NCI-H1105 (cell line): ENCODE measurements at places on chromosomes 6 and 20.
A peak's percentile ranks its signal among the peaks of the same experiment; 100 is the strongest.

DNA sequence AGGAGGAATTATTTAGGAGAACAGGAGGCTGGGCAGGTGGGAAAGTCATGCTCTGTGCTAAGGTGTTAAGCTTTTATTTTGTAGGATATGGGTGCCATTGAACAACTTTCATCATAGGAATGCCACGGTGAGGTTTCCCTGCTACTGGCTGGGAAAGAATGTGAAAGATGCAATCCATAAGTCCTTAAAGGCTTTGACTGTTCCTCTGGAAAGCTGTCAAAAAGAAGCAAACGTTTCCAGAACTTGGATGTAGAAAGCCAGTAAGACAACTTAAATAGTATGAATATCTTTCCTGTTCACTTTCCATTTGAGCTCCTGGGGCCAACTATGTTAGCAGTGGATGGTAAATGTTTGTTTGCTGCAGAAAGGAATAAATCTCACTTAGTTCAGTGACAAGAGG is 574.4 kb downstream of the RNF144B start:
- DNase-seq = no peak

DNA sequence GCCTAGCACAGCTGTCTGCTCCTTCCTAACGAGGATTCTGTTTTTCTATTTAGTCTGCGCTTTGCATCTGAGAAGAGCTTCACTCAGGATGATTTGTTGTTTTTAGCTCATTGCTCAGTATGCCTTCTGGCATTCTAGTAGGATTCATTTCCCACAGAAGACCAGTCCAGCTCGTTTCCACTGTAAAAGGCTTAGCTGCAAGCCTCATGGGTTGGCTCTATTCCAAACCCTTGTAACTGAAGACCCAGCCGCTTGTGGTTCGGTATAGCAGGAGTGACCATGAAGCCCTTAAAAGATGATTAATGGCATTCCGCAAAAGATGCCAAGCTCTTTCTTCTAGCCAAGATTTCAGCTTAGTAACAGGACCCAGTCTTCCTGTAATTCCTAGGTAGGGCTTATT is 7.2 kb downstream of the ADGRF1 start:
- peak; percentile 84 for DNase-seq

- no peak for DNase-seq
Measured at GRCh38 chr20:54981175-54981574, 505.8 kb downstream of the DOK5 start.

DNA sequence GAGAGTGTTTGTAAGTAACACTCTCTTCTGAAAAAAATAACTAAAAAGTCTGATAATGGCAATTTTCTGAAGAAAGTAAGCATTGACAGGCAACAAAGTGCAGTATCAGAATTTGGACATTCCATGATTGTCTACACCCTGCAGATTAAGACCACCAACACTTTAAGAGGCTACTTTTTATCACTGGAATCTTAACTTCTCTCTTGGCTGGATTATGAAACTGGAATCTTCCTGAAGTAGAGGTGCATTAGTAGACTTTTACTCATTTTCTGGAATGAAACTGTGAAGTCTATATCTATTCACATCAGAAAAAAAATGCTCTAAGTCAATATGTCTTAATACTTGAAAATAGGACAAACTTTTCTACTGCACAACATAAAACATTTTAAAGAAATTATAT is 547.5 kb downstream of the COL12A1 start:
- DNase-seq = no peak

- no peak for DNase-seq
Measured at GRCh38 chr6:160973311-160974250, 18.0 kb upstream of the MAP3K4 start.

DNA sequence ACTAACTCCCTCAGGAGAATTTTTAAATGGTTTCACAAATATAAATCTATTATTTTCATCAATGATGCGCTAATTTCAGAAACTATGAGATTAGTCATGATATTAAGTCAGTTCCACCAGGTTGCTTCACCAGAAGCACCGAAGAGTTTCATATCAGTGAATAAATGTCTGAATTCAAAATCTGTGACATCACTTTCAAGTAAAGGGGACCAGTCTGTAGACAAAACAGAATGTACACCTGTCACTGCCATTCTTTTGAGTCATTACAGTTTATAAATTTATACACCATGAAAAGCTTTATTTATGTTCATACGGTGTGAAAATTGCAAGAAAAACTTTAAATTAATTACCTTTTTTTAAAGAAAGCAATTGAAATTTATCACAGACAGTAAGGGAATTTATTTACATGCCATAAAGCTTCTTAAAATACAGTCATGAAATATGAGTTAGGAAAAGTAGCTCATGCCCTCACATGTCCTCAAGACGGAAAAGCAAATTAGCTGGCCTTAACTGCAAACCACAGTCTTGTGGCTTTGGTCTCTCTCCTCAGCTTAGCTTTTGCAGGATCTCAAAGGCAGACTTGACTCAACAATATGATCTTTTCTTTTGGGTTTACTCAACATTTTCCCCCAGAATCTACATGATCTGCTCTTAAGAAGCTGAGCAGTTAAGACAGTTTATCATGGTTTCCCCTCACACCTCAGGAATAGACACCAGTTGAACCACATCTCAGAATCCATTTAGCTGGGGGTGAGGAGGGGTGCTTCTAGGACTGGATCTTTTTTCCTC is 177.7 kb upstream of the MCHR2 start:
- no peak for DNase-seq

DNA sequence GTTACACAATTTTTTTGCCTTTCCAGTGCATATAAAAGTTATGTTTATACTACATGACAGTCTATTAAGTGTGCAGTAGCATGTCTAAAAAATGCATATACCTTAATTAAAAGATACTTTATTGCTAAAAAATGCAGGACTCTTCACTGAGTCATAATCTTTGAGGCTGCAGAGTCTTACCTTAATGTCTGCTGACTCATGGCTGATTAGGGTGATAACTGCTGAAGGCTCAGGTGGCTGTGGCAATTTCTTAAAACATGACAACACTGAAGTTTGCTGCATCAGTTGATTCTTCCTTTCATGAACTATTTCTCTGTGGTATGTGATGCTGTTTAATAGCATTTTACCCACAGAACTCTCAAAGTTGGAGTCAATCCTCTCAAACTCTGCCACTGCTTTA is 19.1 kb downstream of the ZSCAN23 start:
- DNase-seq = no peak

- no peak for DNase-seq
Measured at GRCh38 chr6:134176264-134176975, 124.0 kb upstream of the SLC2A12 start.

GRCh38 chr6:158991017-158991723 is 8.8 kb downstream of the RSPH3 start:
- no peak for DNase-seq

DNA sequence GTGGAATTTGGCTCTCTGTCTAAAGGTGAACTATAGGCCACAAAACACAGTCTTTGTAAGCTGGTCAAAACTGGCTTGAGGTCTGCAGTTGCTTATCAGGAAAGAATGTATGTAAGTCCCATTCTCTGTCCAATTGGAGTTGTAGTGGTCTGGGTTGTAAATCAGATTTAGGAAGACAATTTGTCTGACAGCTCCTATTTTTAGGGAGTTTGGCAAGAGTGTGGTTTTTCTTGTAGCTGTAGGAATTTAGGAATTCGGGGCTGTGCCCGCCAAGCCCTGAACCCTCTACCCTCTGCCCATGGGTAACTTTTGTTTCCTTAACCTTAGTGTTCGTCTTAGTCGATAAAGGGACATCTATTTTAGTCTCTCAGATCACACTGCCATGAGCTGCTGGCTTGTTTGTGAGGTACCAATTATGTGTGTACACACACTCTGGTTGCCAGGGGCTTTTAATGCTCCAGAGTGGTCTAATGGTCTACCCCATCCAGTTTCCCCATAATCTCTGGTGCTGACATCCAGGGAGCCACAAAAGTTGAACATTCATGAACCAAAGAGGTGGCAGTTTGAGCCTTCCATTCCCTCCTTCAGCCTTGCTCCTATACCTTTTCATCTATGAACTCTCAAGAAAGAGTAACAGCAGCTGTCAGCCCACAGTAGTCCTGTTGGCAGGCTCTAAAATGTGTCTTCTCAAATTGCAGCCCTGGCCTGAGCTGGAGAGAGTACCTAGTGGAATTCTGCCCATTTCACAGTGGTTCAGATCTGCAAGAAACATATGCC is 93.0 kb downstream of the ANKRD6 start:
- no peak for DNase-seq

DNA sequence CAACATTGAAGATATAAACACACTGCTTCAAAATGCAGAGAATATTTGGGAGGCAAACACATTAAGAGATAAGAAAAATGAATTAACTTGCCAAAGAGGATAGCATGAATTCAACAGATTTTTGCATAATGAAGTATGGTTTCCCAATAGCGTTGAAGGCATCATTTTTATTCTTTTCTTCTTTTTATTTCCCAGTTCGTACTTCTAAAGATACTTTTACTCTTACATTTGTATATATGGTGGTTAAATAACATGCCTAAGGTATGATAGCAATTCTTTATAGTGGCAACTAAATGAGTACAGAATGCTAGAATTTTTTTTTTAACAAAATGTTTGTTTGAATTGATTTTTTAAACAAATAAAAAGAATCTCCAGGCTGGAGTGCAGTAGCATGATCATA is 473.4 kb upstream of the MARCKS start:
- no peak for DNase-seq

- no peak for DNase-seq
Measured at GRCh38 chr6:15817100-15817499, 154.3 kb upstream of the DTNBP1 start.

GRCh38 chr20:57628047-57628961 is 8.1 kb upstream of the ZBP1 start:
- no peak for DNase-seq

DNA sequence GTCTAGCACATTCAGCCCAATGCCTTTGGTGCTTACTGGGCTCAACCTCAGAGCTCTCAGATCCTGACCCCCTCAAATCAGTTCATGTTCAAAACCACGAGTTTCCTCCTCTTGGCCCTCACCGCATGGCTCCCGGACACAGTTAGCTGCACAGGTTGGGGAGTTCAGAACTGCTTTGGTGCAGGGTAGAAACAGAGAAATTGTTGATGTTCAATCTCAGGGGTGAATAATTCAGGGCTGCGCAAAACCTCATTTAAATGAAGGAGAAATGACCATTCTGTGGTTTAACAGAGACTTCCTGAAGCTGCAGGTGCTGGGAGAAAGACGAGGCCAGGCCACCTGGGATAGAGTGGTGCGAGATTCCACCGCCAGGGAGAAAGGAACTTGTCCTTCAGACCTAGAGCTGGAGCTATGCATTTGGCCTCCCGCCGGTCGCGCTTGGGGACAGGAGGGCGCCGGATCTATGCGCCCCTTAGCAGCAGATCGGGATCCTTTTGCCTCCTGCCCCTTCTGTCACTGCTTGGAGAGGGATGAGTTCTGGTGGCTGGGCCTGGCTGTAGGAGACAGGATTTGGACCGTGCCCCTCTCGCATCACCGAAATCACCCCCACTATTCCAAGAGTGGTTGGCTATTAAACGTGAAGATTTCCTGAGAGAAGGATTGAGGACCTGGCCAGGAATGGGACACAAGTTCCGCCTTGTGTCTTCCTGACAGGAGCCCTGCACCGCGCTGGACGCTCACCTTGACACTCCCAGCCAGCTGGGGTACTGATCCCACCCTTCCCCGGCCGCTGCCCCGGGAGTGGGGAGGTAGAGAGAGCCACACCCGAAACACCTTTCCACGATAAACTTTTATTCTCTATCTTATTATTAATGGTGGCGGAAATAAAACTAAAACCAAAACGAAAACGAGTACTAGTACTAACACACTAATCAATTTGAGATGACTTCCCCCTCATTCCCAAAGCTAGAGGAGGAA is 767 bp upstream of the PAX1 start:
- DNase-seq = no peak

DNA sequence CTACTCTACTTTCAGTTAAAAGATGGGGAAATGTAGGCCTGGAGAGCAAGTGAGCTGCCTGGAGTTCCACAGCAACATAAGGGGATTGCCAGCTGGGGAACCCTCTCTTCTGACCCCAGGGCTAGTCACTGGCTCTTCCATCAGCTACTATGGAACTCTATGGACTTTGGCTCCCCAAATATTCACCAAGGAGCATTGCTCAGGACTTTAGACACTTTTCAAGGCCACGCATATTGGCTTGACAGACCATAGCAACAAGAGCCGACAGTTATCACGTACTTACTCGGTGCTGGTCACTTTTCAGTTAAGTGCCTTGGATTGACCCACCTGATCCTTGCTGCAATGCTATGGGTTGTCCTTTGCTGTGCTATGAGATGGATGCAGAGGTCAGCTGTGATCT is 360.7 kb upstream of the CHD6 start:
- no peak for DNase-seq

GRCh38 chr20:5636841-5637240 is 113.4 kb upstream of the SHLD1 start:
- no peak for DNase-seq

- peak; percentile 39 for DNase-seq
Measured at GRCh38 chr6:19842030-19842615, 5.0 kb downstream of the ID4 start.

DNA sequence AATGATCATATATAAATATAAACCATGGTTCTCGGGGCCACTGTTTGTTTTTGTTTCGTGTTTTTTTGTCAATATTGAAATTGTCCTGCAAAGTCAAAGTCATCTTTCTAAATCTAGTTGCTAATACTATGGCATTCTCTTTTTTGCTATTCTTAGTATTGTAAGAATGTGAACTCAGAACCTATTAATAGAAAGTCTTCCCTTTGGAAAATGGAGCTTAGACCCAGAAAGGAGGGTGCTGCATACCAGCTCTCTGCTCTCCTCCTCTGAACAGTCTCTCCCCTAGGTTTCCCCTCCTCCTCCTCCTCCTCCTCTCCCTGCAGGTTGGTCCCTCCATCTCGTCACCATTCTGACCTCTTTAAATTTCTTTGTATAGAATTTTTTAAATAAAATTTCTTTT is 150.4 kb upstream of the CCN2 start:
- no peak for DNase-seq

GRCh38 chr6:166853371-166854325 is 102.7 kb downstream of the RNASET2 start:
- DNase-seq = no peak

GRCh38 chr6:112005013-112005371 is 48.9 kb upstream of the CCN6 start:
- DNase-seq = no peak

DNA sequence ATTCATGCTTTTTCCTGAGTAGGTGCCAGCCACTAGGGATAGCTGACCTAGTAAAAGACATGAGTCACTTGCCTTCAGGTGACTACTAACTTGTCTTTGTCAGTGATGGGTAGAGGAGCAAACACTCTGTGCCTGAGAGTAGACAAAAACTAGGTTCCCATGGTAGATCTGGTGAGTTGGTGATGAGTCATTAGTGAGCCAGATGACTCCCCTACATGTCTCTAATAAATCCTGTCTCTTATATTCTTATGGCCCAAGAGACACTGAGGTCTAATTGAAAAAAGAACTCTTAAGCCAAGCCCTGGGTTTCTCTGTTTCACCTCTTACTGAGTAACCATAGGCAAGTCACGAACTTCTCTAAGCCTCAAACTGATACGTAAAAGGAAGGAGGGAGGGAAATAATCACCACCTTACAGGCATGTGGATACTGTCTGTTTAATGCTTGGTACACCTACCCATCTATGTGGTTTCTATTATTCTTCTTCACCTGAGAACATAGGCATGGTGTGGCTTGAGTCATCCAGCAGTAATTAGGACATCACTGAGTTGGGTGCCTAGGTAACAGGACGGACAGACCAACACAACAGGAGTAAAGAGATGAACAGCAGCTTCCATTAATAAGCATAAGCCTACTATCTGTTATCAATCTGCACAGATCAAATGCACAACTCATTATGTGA is 20.3 kb downstream of the TTPAL start:
- no peak for DNase-seq
